Neural progenitor cell (in vitro differentiated cells): ENCODE measurements at places on chromosomes 7 and 10.

DNA sequence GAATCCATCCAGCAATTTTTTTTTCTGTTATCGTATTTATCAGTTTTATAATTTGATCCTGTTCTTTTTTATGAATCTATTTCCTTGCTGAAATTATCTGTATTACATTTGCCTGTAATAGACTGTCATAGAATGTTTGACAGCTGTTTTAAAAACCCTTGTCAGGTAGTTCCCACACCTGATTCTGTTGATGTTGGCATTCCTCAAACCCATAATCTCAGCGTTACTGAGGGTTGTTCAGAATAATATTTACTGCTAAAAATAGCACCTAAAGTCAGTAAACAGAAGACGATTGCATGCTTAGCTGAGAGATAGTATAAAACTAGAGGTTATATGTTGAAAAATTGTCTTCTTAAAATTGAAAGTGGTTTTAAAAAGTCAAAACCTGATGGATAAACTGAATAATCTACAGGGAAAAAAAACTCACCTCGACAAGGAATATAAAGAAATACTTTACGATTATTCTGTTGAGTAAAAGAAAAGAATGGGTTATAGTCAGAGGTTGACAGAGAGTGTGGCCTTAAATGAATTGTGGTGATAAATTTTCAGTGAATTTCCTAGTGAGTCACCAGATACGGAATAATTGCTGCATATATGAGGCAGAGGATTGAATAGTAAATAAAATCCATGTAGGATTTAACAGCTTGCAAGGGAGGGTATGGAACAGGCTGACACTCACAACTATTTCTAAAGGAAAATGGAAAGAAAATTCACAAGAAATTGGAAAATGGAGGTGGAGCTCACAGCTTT lies 824.1 kb upstream of the IGFBP3 start:
- DNase-seq: no peak

DNA sequence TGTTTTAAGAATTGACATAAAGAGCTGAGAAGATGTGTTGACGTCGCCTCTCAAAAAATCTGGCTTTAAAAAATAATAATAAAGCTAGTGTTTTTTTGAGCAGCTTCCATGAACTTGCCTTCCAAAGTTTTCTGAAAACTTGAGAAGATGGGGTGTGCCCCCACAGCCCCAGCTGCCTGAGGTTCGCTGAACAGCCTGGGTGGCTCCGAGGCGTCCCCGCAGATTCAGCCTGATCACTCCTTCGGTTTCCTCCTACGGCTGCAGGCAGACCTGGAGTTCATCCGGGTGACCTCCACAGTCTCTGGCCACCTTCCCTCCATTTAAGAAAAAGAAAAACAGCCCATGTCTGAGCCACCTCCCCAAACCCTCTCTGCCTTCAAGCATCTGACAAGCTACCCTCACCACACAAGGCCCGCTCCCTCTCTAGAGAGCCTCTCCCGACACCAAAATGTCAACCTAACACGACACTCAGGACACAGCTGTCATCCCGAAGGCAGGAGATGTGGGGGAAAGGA lies 177.8 kb downstream of the PTPRN2 start:
- DNase-seq: no peak

- DNase-seq: no peak
These were observed 21.8 kb downstream of the STAM start for GRCh38 chr10:17665747-17666146.

DNA sequence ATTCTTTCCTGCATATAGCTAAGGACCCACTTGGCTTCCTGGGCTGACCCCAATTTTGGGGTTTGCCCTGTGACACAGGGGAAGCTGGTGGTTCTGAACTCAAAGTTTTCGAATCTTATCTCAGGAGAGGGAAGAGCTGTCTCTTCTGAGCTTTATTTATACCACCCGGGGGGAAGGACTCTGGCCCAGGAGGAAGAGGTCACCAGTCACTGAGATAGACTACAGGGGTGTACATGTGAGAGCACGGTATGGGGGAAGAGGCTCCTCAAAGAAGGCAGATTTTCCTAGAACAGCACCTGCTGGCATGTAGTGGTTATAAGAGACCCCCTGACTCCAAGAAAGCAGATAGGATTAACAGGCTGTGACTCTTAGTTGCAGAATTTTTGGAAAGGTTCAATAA lies 101.8 kb upstream of the ELMO1 start:
- DNase-seq: no peak

GRCh38 chr10:43202657-43203447 lies 64.0 kb downstream of the RASGEF1A start:
- DNase-seq: peak; percentile 74

GRCh38 chr7:15073301-15073700 lies 170.8 kb upstream of the DGKB start:
- no peak for DNase-seq

- DNase-seq: no peak
These were observed 226.9 kb downstream of the GLRX3 start for GRCh38 chr10:130363051-130363450.

GRCh38 chr10:11147722-11148121 lies 130.1 kb downstream of the CELF2 start:
- DNase-seq: peak; percentile 30

DNA sequence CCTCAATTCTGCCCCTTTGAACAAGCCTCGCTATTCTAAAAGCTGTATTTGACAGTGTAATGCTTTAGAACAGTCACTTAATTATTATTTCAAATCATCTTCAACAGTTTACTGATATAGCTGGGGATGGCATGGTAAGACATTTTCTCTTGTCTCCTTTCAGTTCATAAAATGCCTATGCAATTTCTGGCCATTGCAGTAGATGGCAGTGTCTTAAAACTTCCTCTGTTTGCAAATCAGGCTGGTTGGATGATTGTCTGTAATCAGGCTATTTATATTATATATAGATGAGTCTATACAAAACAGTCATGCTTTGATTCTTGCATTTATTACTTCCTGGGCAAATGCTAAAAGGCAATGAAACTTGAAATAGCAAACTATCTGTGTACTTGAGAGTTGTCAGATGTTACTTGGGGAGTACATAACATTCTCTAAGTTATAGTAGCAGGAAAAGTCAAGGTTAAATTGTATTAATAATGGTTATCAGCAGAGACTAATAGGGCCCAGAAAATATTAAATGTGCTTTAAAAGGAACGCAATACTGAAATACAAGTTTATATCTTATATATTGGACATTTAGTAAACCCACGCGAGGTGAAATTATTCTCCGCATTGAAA lies 55.5 kb upstream of the LHFPL3 start:
- DNase-seq: no peak

- no peak for DNase-seq
These were observed 81.4 kb downstream of the NRBF2 start for GRCh38 chr10:63214571-63214970.

- DNase-seq: no peak
These were observed 97.9 kb downstream of the ANKIB1 start for GRCh38 chr7:92343714-92344113.

- DNase-seq: no peak
These were observed 145.6 kb downstream of the DOCK4 start for GRCh38 chr7:112060625-112061024.

- no peak for DNase-seq
These were observed 68.3 kb downstream of the DNAH11 start for GRCh38 chr7:21611129-21611528.

DNA sequence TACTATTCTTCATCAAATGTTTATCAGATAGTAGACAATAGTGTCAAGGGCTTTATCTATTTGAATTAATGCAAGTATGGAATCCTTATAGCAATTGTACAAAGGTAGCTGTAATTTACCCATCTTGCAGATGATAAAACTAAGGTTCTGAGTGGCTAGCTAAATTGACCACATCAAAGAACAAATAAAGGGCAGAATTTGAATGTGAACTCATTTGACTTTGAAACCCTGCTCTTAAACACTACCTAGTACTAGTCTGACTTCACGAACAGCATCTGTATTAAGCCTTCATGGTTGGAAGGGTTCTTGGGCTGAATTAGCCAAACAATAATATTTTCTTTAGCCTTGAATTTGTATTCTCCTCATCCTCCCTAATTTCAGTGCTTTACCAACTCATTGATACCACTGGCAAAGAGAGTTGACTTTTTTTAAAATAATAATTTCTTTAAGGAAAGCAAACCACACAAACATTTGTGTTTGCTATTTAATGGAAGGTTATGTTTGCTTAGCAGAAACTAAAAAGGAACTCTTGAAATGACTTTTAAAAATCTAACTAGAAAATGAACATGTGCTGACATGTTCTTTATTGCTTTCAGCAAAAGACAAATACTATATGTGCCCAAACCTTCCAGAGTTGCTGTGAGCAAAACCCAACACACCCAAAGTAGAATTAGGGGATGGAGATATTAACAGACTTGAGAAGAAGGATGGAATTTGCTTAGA lies 322.6 kb downstream of the RNLS start:
- no peak for DNase-seq

GRCh38 chr7:77328669-77329068 lies 87.5 kb downstream of the GSAP start:
- DNase-seq: no peak
